Stimulated activated CD4-positive, alpha-beta T cell treated with anti-CD3 and anti-CD28 coated beads, Interleukin-4, amount 100 ng/mL, for 48 hours (primary cell): ENCODE measurements at places on chromosomes 16 and 17.
A peak's percentile ranks its signal among the peaks of the same experiment; 100 is the strongest.

DNA sequence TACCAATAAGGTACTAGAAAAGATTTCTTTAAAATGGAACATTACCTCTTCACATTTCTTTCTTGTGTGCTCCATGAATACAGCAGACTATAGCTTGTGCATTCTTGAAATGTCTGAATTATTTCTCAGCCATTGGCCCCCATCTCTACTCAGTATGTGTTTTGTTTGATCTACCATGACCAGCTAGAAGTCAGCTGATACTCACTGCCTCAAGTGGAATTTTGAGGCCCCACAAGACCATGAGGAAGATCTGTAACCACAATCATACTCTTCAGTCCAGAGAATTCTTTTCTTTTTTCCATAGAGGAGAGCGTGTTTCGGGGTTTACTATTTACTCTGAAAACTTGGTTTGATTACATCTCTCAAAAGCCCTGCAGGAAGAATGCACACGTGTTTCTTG, 319.1 kb downstream of the TOX3 start:
- DNase-seq = no peak

DNA sequence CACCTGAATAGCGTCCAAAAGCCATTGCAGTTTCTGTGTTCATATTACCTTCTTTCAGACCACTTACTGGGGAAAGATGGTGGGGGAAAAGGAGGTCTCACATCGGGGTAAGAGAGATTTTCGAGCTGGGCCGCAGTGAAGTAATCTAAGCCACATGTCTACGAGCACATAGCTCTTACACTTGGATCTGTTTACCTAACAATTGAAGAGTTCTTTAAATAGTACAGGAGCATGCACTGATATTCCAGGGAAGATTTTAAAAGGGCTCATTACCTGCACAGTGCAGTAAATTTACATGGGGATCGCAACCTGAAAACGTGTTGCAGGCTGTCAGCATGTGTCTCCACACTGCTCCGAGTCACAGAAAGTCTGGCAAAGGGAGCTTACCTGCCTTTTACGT, 12.6 kb downstream of the MAF start:
- DNase-seq = no peak

DNA sequence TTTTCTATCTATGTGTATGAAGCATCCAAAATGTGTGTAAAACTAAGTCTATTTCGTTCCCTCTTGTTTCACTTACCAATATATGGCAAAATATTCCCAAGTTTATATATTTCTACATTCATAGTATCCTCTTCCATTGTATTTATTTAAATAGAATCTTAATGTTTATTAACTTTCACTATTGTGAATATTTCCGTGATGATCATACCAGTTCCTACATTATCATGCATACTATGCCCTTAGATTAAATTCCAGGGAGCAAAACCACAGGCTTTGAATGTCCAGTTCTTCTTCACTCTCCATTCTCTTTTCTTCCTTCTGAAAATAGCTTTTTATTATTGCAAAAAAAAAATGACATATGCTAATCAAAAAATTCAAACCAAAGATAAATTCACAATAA, 4.0 kb downstream of the MAP2K6 start:
- no peak for DNase-seq

GRCh38 chr16:81478876-81479511, 34.4 kb downstream of the CMIP start:
- DNase-seq = no peak

GRCh38 chr17:82372249-82373071, 895 bp downstream of the UTS2R start:
- no peak for DNase-seq

DNA sequence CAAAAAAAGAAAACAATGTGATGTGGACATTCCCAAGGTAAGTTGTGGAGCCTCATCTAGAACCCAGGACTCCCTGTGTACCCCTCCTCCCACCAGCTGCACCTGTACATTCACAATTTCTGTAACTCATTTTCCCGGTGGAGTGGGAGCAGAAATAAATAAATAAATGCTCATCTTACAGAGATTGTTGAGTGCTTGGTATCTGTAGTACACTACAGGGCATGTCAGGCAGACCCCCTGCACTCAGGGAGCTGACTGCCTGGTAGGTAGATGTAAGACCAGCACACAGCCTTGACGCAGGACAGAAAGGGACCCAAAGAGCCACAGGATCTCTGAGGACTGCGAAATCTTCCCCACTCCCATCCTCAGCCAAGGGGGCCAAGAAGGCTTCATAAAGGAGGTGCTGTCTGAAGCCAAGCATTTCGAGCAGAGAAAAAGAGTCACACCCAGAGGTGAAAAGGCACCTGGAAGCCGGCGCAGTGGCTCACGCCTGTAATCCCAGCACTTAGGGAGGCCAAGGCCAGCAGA, 6.5 kb downstream of the EIF1 start:
- no peak for DNase-seq

DNA sequence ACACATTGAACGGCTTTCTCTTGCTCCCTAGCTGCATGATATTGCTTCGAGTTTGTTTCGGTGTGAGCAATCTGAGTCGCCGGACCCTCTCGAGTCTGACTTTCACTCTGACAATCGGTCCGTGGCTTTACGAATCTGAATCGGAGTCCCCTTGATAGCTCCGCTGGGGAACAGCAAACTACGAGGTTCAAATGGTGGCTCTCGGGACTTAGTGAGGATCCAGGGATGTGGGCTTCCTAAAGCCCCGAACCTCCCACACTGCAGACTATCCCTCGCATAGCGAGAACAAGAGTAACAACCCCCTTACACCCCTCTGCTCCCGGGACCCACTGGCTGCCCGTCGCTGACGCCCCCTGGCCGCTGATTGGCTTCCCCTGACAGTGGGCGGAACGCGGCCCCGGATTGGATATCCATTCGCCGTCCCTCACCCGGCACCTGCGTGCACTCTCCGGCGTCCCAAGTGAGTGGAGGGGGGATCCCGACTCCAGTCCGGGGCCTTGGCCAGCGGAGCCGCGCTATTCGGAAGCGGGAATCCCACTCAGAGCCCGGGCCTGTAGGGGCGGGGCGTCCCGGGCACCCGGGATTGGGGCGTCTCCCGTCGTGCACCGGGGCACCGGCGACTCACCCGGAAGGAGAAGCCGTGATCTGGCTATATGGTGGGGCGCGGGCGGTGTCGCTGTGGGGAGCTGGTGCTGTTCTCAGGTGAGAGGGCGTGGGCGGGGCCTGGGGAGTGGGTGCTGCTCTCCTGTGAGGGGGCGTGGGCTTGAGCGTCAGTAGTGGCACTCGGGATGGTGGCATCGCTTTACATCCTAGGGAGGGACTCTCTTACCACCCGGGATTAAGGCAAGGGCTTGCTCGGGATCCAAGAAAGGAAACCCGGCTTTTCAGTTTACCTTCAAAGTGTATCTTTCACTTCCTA, at the start of gene SNX11:
Gene SNX11 (plus strand): TSS at position 630 of the 919 bp plus-strand sequence. CDS start 4,278 bp downstream, outside the sequence.
- peak; percentile 91 for DNase-seq

GRCh38 chr17:47847341-47848197, 3.4 kb downstream of the SP6 start:
- no peak for DNase-seq

GRCh38 chr16:53755026-53755910, 51.3 kb downstream of the FTO start:
- no peak for DNase-seq
